ENCODE measurements at places on chromosomes 1 and 21. TPM values are rescaled to one million over a fixed set of nuclear protein-coding genes. Genes with fewer than 3 reads are reported as not detected.

GRCh38 chr1:100926240-100926639, 30.4 kb downstream of the SLC30A7 start:
- DNase-seq, result no peak

GRCh38 chr21:38123626-38124025, 133.2 kb upstream of the KCNJ15 start:
- no peak for DNase-seq

- DNase-seq, result peak; percentile 68
Observed at GRCh38 chr1:243471754-243472745, 216.2 kb downstream of the SDCCAG8 start.

GRCh38 chr1:168958562-168959289, 147.8 kb upstream of the ATP1B1 start:
- DNase-seq, result no peak

DNA sequence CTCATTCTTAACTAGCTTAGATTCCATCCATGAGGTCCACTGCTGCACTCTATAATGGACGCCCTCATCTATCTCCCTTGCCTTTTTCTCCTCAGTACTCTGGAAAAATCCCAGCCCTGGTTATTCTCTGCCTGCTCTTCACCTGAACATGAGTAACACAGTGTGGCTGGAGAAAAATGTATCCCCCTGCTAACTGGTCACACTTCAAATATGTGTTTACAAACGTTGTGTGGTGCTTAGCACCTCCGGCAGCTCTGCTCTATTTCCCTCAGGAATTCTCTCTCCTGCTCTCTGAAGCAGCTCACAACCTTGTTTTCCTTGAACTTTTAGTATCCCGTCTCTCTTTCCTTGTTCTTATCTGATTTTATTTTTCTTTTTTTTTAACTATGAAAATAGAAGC, 4.1 kb downstream of the SCCPDH start:
- DNase-seq, result peak; percentile 15

DNA sequence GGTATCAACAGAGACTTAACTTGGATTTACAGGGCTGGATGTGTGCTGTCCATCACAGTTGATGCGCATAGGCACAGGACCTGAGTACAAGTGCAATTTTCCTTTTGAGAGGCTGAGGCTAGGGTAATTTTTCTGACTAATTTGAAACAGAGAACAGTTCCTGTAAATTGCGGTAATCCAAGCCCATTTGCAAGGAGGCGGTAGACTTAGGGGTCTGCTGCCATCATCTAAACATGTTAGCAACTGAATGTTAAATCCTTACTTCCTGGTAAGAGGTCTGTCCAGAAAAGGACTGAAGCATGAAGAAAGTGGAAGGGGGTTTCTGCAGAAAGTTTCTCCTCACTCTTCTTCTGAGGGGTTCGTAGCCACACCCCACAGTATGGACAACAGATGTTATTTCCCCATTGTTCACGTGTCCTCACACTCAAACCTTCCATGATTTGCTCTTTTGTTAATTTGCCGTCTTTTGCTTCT, 23.7 kb upstream of the C1orf198 start:
- DNase-seq, result no peak

DNA sequence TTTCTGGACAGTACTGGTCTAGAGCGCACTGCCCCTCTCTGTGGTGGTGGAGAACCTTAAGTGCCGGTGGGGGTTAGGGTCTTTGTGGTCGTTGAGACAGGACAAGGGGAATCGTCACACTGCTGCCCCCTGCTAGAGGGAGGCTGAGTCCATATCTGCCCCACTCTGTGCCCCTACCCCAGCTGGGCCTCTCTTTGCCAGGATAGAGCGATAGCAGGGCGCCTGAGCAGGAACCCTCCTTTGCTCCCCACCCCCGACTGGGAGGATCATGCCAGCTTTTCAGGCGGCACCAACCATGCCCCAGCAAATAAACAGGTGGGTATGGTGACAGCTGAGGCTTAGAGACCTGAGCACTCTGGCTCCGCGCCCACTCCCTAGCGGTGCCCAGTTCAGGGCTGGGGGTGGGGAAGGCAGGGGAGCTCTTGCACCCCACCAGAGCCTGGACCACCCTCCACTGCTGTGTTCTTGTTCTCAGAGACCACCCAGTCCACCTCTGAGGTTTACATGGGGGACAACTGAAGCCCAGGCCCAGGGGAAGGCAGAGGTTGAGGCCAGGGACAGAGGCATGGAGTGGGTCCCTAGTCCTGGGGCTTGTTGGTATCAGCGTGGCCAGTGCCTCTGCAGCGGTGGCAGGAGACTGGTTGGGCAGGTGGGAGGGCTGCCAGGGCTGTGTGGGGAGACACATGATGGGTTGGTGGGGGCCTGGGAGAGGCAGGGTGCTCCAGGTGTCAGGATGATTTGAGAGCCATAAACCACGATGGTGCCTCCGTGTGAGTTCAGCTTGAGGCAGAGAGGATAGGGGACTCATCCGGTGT, 1.6 kb downstream of the PADI2 start:
- DNase-seq, result no peak

Gene CYP4X1
- total RNA-seq, result 0.29 TPM

Gene LPAR3
- total RNA-seq, result not detected

Gene NR5A2
- total RNA-seq, result 0.03 TPM

Gene ARTN
- not detected for total RNA-seq

Gene SAMD13
- total RNA-seq, result 0.24 TPM

Gene SNX7
- total RNA-seq, result 72.5 TPM

Gene SPRR4
- total RNA-seq, result not detected

Gene SELL
- total RNA-seq, result not detected
